Stimulated activated effector memory CD8-positive, alpha-beta T cell treated with anti-CD3 and anti-CD28 coated beads, Interleukin-12 subunit alpha, Interleukin-12 subunit beta, amount 100 ng/mL, for 72 hours (primary cell): ENCODE measurements at places on chromosomes 1 and 21.

DNA sequence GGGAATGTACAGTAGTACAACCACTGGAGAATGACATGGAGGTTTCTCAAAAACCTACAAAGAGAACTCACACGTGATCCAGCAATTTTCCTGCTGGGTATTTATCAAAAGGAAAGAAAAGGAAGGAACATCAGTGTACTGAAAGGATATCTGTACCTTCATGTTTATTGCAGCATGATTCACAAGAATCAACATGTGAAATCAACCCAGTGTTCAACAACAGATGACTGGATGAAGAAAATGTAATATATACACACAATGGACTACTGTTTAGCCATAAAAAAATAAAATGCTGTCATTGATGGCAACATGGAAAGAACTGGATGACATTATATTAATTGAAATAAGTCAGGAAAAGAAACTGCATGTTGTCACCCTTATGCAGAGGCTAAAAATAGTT, 19.0 kb upstream of the CYP4A11 start:
- no peak for DNase-seq

DNA sequence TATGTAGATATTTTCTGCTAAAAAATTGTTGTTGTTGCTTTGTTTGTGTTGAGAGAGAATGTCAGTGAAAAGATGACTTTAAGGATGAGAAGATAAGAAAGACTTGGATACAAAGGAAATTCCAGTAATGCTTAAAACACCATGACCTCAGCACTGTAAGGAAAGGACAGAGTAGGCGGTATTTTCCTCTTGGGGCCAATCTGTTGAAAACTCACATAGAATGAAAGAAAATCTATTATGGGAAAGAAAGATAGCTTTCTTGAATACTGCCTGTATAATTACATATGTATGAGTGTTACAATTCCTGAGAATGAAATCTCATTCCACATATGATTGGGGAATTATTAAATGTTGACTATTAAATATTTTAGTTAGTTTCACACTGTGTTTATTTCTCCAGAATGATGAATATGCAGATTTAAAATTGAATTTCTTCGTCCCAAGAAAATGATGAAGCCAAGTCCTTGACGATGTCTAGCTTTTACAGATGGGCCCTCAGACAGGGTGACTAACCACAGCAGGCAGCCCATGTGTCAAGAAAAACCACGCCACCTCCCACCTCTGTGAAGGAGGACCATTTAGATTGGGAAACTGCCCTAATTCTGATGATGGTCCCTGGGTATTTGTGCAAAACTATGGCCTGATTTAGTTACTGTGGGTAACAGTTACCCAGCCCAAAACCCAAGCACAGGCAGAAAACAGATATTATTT, 49.7 kb upstream of the LMO4 start:
- DNase-seq = no peak

DNA sequence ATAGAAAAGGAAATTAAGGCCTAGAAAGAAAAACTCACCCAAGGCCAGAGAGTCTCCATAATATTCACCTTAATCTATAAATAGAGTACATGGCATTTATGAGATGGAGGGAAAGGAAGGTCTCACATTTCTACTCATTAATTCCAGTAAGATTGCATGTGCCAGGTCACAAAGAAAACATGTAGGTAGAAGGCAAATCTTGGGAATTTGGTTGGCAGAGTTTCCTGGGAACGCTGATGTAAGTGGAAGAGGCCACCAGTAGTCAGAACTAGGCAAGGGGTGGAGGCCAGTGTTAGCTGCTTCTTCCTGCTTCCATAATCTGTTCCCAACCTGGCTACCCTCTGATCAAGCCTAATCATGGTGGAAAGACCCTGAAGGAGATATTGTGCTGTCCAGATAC, 29.2 kb upstream of the PGBD5 start:
- no peak for DNase-seq

- DNase-seq = no peak
These were observed 486.4 kb upstream of the DAB1 start for GRCh38 chr1:57910305-57910704.

DNA sequence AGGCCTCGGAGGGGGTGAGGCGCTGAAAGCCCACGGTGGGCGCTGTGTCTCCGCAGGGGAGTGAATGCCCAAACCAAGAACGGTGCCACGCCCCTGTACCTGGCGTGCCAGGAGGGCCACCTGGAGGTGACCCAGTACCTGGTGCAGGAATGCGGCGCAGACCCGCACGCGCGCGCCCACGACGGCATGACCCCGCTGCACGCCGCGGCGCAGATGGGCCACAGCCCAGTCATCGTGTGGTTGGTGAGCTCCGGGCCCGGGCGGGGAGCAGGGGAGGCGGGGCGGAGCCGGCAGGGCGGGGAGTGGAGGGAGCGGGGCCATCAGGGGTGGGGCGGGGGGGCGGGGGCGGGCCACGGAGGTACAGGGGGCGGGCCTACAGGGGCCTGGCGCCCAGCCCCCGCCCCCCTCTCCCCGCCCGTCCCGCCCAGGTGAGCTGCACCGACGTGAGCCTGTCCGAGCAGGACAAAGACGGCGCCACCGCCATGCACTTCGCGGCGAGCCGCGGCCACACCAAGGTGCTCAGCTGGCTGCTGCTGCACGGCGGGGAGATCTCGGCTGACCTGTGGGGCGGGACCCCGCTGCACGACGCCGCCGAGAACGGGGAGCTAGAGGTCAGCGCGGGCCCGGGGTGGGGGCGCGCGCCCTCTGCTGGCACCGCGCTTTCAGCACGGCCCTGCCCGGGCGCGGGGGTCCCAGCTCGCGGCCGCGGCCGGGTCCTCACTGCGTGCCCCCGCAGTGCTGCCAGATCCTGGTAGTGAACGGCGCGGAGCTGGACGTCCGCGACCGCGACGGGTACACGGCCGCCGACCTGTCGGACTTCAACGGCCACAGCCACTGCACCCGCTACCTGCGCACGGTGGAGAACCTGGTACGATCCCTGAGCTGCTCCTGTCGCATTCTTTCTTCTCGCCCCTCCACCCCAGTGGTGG, 15.9 kb downstream of the ESPN start:
- no peak for DNase-seq

GRCh38 chr1:207026104-207026534, 6.4 kb downstream of the C1orf116 start:
- no peak for DNase-seq

GRCh38 chr1:189726806-189727205, 750.9 kb downstream of the BRINP3 start:
- no peak for DNase-seq

DNA sequence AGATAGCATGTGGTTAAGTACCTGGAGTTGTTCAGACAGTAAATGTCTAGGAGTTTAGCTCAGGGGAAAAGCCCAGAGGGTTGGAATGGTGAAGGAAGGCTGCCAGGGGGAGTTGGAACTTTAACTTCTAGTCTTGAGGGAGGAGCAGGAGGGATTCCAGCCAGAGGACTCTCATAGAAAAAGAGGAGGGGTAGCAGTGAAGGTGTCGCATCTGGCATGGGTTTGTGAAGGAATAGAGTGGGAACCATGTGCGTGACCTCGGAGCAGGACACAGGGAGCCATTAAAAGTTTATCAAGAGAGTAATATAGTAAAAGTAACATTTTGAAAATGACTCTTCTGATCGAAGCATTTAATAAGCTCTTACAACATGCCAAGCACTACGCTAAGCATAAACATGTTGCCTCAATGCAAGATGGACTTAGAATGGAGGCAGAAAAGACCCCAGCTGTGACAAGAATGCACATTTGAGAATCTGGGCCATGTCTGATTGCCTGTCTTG, 632.4 kb upstream of the CAMK1G start:
- no peak for DNase-seq

- no peak for DNase-seq
These were observed 109.2 kb downstream of the DDX20 start for GRCh38 chr1:111864862-111865261.

DNA sequence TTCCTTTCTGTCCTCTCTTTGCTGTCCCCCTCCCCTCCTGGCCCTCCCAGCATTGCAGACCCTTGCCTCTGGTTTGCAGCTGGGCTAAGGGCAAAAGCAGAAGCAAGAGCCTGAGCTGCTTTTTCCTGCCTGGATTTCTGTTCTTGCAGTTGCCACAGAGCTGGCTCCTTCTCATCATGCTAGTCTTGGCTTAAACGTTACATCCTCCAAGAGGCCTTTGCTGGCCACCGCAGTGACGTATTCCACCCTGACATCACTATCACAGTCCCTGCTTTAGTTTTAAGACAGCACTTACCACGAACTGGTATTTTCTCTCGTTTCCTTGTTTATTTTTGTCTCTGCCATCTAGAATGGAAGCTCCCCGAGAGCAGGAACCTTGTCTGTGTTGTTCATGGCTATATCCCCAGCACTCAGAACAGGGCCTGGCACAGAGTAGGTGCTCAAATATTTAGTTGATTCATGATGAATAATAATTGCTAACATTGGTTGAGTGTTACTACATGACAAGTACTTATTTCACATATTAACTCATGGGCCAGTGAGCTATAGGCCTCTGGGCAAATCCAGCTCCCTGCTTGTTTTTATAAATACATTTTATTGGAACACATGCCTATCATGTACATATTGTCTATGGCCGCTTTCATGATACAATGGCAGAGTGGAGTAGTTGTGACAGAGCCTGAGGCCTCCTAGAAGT, 13.2 kb upstream of the CSF1 start:
- no peak for DNase-seq

GRCh38 chr1:232980986-232981560, 30.7 kb downstream of the NTPCR start:
- DNase-seq = no peak

- DNase-seq = no peak
These were observed 26.3 kb upstream of the BCAR3 start for GRCh38 chr1:93707956-93708355.

DNA sequence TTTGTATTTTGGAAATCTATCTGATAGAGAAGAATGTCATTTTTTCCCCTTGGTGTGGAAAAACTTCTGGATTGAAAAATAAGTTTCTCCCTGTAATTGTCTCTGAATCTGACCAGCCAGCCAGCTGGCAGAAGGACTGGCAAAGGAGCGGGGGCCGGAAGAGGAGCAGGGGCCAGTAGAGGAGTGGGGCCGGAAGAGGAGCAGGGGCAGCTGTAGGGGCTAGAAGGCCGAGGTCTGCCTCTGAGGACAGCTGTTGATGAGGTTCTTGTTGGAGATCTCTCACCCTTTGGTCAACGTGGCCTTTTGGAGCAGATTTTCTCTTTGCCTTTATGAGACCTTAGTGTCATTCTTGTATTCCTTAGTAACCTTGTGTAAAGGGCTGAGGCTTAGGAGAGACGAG, 121.8 kb downstream of the GALNT2 start:
- no peak for DNase-seq

- no peak for DNase-seq
These were observed 7.2 kb downstream of the FPGT start for GRCh38 chr1:74205266-74205665.

GRCh38 chr1:193242000-193242399, 55.6 kb upstream of the B3GALT2 start:
- DNase-seq = no peak

GRCh38 chr21:45258466-45258865, 29.2 kb downstream of the POFUT2 start:
- no peak for DNase-seq

- no peak for DNase-seq
These were observed 19.5 kb downstream of the AGT start for GRCh38 chr1:230694464-230694863.
